Stimulated activated CD4-positive, alpha-beta T cell treated with anti-CD3 and anti-CD28 coated beads, Interleukin-2, amount 100 ng/mL, for 4 hours (primary cell): ENCODE measurements at places on chromosomes 3 and 15.
A peak's percentile ranks its signal among the peaks of the same experiment; 100 is the strongest.

DNA sequence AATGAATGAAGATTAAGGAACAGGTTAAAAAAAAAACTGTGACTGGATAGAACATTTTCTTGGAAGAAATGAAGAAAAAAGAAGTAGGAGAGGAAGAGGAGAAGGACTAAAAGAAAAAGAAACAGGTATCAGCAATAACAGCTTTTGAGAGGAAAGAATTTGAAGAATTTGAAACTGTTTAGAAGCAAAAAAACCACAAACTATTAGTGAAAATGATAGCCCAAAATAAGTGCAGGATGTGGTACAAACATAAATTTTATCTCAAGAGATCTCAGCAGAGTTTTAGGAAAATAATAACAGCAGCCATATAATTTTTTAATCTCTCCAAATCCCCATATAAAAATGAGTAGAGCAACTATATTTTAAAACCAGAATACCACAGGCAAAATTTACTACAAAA, 8.8 kb upstream of the A4GNT start:
- no peak for DNase-seq

DNA sequence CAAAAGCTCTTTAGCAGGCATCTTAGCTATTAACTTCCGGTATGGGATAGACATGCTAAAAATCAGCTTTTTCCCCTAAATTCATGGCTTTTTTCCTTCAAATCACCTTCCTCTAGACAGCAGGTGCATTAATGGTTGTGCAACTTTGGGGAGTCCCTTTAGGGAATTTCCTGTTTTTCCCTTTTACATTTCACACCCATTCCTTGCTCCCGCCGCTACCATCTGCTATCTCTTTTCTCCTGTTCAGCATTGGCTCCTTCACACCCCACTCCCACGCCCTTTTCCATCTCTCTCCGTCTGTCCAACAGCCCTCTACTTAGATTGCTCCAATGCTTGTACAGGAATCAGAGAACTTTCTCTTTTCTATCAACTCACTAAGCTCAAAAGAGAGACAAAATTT, 43.4 kb downstream of the FEZF2 start:
- DNase-seq: no peak

DNA sequence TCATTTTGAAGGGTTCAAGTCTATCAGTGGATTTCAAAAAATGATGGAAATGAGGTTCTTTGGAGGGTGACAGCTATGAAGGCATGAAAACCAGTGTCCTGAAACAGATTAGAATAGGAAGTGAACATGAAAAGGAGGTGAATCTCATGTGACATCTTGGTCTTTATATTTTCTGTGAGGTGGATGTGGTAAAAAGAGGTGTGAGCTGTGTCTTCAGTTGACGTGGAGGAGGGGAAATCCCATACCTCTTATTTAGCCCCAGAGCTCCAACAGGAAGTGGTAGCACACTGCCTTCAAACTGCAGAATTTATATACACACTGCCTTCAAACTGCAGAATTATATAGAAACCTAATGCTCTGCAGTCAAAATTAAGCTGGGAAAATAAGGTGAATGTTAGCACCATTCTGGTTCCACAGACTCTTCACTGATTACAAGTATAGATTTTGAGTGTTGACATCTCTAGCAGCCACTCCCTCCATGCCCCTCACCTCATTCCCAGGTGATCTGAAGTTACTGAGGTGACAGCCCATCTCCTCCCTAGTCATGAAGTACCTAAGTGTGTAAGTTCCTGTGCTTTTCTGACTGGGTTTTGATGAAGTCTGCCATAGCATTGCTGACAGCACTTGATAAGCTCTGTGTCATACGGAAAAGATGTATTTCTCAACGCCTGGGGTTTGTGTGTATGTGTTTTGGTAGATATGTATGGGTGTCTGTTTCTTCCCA, 2.7 kb downstream of the RAB8B start:
- DNase-seq: peak; percentile 38

GRCh38 chr15:56869573-56869972, 48.9 kb upstream of the TCF12 start:
- no peak for DNase-seq

DNA sequence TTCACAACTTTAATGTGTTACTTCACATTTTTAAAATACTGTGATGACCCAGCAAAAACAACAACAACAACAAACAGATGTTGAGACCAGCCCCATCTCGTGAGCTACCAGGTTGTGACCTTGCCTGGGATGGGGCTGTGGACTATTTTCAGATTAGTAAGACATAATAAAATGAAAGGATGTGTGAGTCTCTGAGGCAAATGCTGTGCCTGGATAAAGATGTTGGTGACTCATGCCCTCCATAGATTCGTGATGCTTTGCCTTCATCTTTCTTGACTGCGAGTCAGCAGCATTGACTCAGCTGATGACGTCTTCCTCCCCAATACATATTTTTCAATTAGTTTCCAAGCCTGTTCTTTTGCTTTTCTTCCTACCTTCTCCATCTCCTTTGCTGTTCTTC, 453.0 kb upstream of the CFAP20DC start:
- DNase-seq: peak; percentile 49

DNA sequence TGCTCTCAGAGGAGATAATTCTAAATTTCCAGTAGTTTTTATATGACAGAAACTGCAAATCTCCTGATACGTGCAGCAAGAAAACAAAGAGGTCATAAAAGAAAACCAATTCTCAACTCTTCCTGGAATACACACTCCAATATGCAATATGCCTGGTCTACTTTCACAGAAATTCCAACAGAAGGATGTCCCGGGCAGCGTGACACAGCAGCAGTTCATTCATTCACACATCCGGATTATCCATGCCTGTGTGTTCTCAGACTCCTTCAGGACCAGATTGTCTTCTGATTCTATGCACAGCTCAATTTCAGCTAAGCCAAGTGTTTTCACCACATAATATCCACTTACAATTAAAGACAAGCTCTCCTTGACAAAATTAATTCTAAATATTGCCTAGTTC, 64.3 kb downstream of the FBN1 start:
- DNase-seq: no peak

- peak; percentile 52 for DNase-seq
These were observed 795 bp upstream of the MYNN start for GRCh38 chr3:169772305-169772896.

DNA sequence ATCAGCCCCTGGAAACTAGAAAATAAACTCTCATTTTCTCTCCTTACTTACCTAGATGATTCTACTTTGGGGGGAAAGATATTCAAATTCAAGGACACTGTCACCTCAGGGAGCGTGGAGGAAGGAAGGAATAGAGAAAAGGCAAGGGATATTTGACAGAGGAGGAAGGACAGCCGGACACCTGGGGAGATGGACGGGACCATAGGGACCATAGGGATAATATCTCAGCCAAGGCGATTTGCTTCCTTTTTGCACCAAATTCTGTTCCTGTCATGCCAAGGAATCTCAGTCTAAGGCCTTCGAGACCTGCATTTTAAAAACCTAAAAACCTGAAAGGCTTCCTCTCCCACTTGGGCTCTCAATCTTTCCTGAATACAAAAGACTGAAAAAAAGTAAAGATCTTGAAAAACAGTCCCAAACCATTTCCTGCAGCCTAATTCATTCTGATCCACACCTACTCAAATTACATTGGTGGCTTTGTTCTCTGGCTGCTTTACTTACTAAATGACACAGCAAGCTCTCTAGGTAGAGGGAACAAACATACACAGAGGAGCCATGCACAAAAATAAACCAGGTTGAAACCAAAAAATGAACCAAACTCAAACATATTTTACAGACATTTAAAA, 73.9 kb upstream of the SLC24A5 start:
- no peak for DNase-seq

- no peak for DNase-seq
These were observed 146.8 kb downstream of the SMAD6 start for GRCh38 chr15:66848686-66849392.

- DNase-seq: no peak
These were observed 304.5 kb downstream of the OTOL1 start for GRCh38 chr3:161800985-161801559.

DNA sequence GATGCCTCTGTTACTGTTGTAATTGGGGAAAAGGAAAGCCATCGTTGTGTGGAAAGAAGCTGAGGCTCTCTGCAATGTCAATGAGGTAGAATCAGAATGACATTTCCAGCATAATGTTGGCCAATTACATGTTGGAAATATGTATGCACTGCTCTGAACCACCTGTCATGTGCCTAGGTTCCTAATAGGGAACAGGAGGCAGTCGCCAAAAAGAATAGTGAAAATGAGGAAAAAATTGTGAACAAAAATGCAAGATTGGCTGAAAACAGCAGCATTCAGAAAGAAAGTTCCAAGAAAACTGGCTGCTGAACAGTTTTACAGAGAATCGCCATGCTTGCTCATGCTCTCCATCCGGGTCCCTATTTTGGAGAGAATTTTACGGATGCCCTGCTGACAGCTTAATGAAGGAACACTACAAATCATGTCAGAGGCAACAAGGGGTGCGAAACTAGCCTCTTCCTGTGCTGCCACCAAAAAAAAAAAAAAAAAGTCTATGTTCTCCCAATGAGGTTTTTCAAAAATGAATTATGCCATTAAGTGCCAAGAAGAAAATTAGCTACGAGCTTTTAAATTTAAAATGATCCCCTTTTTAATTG, 305.9 kb upstream of the ARRDC4 start:
- DNase-seq: no peak

DNA sequence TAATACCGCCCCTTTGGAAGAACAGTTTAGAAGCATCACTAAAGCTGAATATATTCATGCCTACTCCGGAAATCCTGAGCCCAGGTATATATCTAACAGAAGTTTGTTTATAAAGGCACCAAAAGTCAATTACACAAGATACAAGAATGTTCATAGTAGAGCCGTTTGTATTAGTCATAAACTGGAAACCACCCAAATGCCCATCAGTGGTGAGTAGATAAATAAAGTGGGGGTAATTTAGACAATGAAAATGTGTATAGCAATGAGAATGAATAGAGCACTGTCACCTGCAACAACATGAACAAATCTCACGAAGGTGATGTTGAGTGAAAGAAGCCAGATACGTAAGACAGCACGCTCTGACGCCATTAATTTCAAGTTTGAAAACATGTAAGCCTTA, 68.3 kb upstream of the GLCE start:
- DNase-seq: no peak

DNA sequence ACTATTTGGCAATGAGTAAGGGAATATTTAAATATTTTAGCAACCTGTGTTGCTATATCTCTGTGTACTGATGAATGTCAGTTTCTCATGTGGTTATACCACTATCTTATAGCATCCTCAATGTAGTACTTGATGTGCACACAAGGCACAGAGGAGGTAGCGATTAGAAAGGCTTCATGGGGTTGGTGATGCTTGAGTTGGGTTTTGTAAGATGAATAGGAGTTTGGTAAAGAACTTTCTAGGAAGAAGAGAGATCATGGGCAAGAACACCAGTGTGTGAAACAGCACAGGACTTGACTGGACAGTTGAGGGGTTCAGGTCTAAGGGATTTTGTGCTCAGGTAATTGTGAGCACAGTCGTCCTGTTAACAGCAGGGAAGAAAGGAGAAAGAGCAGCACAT, 38.1 kb downstream of the LPP start:
- DNase-seq: no peak

DNA sequence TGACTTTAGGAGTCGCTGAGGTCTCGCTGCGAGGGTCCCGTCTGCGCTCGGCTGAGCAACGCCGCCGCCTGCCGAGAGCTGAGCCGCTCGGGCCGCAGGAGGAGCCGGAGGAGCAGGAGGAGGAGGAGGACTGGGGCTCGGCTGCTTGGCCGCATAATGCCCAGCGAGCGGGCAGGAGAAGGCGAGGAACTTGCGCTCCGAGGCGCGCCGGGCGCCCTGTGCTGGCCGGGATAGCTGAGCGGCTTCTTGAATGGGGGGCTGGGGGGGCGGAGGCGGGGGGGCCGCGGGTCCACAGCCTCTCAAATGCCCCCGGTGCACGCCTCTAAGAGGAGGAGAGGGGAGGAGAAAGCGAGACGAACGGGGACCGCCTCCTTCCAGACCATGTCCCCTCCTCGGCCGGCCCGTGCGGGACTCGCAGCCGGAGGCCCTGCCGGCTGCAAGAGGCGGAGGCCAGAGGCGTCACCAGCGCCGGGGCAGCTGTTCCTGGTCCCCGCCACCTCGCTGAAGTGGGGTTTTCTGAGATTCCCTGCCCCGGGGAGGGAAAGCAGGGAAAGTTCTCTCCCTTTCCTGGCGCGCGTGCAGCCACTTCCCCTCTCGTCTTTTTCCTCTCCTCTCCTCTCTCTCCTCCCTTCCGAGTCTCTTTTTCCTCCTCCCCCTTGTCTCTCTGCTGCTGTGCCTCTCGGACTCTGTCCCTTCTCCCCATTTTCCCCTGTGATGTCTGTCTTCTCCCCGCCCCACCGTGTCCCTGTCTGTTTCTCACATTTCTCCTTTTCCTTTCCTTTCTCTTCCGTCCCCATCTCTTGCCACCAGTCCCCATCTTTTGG, at the start of gene ADAMTS9:
ADAMTS9 (minus strand) TSS at position 220 of the 824 bp plus-strand sequence. CDS start 343 bp downstream, outside the sequence.
- DNase-seq: no peak

DNA sequence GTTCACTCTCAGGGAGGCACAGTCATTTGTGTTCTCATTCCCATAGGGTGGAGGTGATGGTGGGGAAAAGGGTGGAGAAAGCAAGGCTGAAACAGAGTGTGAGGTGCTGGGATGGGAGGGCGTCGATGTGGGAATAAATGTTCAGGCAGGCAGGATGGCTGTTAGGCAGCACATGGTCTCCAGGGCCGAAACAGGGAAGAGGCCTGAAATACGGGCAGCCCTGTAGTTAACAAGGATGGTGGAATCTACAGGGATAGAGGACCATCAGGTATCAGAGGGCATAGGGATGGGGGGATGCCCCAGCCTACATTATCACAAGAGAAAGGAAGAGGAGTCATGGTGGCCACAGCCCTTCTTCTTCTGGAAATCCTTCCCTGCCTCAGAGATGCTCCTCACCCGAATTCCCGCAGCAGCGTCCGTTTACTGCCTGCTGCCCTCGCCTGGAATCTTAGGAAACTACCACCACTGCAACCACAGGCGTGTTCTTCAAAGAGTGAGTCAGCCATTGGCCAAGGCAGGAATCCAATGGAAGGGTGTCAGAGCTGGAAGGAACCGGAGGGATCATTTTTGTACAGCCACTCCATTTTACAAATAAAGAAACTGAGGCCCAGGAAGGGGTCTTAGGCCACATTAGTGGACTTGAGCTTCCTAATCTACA, 49.7 kb upstream of the POMGNT2 start:
- no peak for DNase-seq
